ENCODE measurements at places on chromosomes 1 and 21. TPM values are rescaled to one million over a fixed set of nuclear protein-coding genes. Genes with fewer than 3 reads are reported as not detected.

The NBPF15 gene
- 52.3 TPM for total RNA-seq

The GNG5 gene
- 180 TPM for total RNA-seq

The ANGPTL1 gene
- not detected for total RNA-seq

The TLCD4 gene
- 0.05 TPM for total RNA-seq

The CEPT1 gene
- 16.2 TPM for total RNA-seq

The CAPN2 gene
- 310 TPM for total RNA-seq

The UMODL1 gene
- total RNA-seq = not detected

The LIPI gene
- total RNA-seq = not detected

The OTUD3 gene
- total RNA-seq = 3.9 TPM

The ATF3 gene
- total RNA-seq = 21.1 TPM

The S100A5 gene
- not detected for total RNA-seq

The MSH4 gene
- not detected for total RNA-seq

The NTRK1 gene
- total RNA-seq = not detected

The SYT14 gene
- 1.8 TPM for total RNA-seq

The LAMC2 gene
- 173 TPM for total RNA-seq

The UBE2U gene
- not detected for total RNA-seq

The DESI2 gene
- 41.3 TPM for total RNA-seq

The CLCNKB gene
- not detected for total RNA-seq

The P3H1 gene
- 120 TPM for total RNA-seq

The CELA3A gene
- total RNA-seq = not detected

The PLPP3 gene
- total RNA-seq = 16.5 TPM

The TRPM2 gene
- 5.7 TPM for total RNA-seq

The AMY2A gene
- total RNA-seq = not detected

The CLDN14 gene
- 7.9 TPM for total RNA-seq

The C1orf87 gene
- not detected for total RNA-seq

The CD53 gene
- total RNA-seq = not detected

The HES3 gene
- total RNA-seq = not detected

The PCBP3 gene
- 1.5 TPM for total RNA-seq

The KRTAP10-12 gene
- total RNA-seq = not detected

The RGS18 gene
- total RNA-seq = not detected

The CENPF gene
- total RNA-seq = 10.3 TPM

The MAP3K21 gene
- total RNA-seq = 0.53 TPM

The UBIAD1 gene
- 11.4 TPM for total RNA-seq

The CLK2 gene
- 36.1 TPM for total RNA-seq

The KRTAP21-2 gene
- total RNA-seq = not detected

The ZBTB8B gene
- total RNA-seq = not detected

The MMP23B gene
- 3.2 TPM for total RNA-seq

The IVL gene
- not detected for total RNA-seq

The RPTN gene
- not detected for total RNA-seq

The NMNAT2 gene
- 0.23 TPM for total RNA-seq

The PGBD5 gene
- total RNA-seq = 0.12 TPM

The MRPL39 gene
- 22.3 TPM for total RNA-seq

The S100A1 gene
- not detected for total RNA-seq

The OR2L8 gene
- not detected for total RNA-seq

The GUCA2A gene
- total RNA-seq = not detected

The LCE1D gene
- not detected for total RNA-seq

The SYDE2 gene
- 1.5 TPM for total RNA-seq

The RHD gene
- total RNA-seq = not detected

The SLAMF7 gene
- total RNA-seq = not detected

The IL12RB2 gene
- not detected for total RNA-seq

The MIXL1 gene
- 0.10 TPM for total RNA-seq

The SYPL2 gene
- not detected for total RNA-seq

The VHLL gene
- total RNA-seq = not detected

The B3GALT5 gene
- total RNA-seq = 1.1 TPM

The SMG7 gene
- total RNA-seq = 60.5 TPM

The AADACL3 gene
- not detected for total RNA-seq

The PLEKHO1 gene
- total RNA-seq = 183 TPM

All from glomerular endothelial cell (primary cell).